Right atrium auricular region (tissue), 2 donors: ENCODE measurements at places on chromosomes 5 and 9.

DNA sequence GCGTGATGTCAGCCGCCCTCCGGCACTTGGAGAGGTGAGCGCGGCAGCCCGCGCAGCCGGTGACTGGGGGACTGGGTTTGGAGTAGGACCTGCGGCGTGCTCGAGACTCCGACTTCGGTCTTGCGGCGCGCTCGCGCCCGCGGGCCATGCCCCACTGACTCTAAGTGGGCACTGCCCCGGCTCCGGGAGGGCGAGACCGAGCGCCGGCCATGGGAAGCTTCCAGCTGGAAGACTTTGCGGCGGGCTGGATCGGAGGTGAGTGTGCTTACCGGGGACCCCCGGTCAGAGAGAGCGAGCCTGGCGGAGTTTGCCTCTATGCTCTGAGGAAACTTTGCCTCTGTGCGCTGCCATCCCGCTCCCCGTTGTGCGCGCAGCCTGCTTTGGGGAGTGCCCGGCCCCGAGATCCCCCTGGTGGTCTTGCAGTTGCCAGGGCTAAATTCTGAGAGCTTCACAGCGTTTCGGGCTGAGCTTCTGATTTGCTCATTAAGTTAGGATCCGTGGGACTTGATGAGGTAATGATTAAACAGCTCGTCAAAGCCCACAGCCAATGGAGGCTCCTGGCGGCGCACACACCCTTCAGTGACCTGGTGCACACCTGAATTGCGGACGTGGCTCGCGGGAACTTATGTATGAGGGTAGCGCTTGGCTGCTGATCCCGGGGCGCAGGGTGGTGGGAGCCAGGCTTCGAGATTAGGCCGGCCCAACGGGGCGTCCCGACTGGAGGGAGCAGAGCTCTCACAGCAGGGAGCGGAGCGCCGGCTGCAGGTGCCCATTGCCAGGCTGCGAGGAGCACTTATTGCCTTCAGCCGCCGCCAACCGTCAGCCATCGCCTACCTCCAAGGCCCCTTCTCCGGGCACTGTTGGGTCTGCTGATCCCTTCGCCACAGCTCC is at the start of gene SLC25A48:
SLC25A48 (plus strand) TSS at position 25 of the 891 bp plus-strand sequence; CDS start at position 210, 185 bp downstream.
- no peaks in the 10 kb centered on the region for H3K4me1 ChIP-seq
- peak within 1 kb of the TSS; percentile 48 for H3K4me3 ChIP-seq
- no peak within 1 kb of the TSS for H3K27ac ChIP-seq
- H3K27me3 ChIP-seq = no peaks in the 10 kb centered on the region
- no peak for DNase-seq

DNA sequence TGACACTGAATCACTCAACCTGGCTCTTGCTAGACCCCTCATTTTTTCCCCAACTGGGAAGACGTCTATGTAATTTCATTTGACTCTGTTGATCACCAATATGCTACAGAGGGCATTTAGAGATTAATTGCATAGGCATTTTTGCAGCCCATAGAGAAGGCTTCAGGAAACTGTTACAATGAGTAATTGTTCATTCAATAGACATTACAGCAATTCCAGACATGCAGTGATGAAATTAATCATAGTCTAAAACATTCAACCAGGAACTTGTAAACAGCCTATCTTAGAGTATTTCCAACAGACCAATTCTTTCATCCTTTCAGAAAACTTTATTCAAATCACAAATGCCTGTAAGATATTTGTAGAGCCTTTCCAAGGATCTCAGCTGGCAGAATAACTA is 122.3 kb downstream of the MARCHF11 start:
- H3K4me3 ChIP-seq = no peak overlapping the region
- DNase-seq = no peak
- H3K36me3 ChIP-seq = no peaks in the 10 kb centered on the region
- H3K27me3 ChIP-seq = no peaks in the 10 kb centered on the region
- H3K4me1 ChIP-seq = no peaks in the 10 kb centered on the region

- H3K36me3 ChIP-seq = no peaks in the 10 kb centered on the region
- no peak overlapping the region for H3K27ac ChIP-seq
- no peaks in the 10 kb centered on the region for H3K27me3 ChIP-seq
- H3K4me1 ChIP-seq = no peaks in the 10 kb centered on the region
- H3K4me3 ChIP-seq = no peak overlapping the region
Observed at GRCh38 chr5:16857635-16858034, 78.5 kb downstream of the MYO10 start.

- DNase-seq = no peak
- no peak overlapping the region for H3K4me3 ChIP-seq
- H3K27me3 ChIP-seq = no peaks in the 10 kb centered on the region
- no peaks in the 10 kb centered on the region for H3K4me1 ChIP-seq
- H3K36me3 ChIP-seq = no peaks in the 10 kb centered on the region
Observed at GRCh38 chr5:81326554-81326953, 25.2 kb downstream of the ZCCHC9 start.

DNA sequence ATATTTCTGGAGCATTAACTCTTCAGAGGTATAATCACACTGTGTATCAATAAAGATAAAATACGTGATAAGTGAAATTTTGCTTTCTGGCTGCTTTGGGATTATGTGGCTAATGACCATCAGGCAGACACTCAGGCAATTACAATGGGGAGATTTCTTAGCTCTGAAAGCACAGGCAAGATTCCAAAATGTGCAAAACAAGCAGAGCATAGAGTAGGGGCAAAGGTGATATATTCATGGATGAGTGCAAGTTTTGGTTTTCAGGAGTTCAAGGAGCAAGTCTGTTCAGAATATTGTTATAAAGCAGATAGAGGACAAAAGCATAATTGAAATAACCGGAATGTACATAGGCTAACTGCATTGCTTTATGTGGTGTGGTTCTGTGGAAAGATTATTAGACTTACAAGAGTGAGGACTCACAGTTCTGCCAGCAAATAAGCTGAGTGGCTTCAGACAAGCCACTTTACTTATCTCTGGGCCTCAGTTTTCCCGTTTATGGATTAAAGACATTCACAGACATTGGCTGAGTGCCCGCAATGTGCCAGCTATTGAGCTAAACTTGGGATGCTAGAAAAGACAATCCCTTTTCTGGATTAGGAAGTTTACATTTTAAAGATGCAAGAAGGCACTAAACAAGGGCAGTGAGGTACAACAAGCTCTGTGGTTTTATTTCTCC is 945.6 kb upstream of the ARRDC3 start:
- H3K27me3 ChIP-seq = no peaks in the 10 kb centered on the region
- H3K4me1 ChIP-seq = no peaks in the 10 kb centered on the region
- H3K4me3 ChIP-seq = peak overlapping the region; percentile 30
- H3K27ac ChIP-seq = peak overlapping the region; percentile 31

GRCh38 chr5:59126016-59126707 is 543.3 kb downstream of the RAB3C start:
- H3K36me3 ChIP-seq = no peaks in the 10 kb centered on the region
- H3K27me3 ChIP-seq = no peaks in the 10 kb centered on the region
- DNase-seq = no peak
- peaks cover 50% of the 10 kb centered on the region for H3K4me1 ChIP-seq
- peak overlapping the region; percentile 43 for H3K4me3 ChIP-seq
- H3K27ac ChIP-seq = peak overlapping the region; percentile 92

DNA sequence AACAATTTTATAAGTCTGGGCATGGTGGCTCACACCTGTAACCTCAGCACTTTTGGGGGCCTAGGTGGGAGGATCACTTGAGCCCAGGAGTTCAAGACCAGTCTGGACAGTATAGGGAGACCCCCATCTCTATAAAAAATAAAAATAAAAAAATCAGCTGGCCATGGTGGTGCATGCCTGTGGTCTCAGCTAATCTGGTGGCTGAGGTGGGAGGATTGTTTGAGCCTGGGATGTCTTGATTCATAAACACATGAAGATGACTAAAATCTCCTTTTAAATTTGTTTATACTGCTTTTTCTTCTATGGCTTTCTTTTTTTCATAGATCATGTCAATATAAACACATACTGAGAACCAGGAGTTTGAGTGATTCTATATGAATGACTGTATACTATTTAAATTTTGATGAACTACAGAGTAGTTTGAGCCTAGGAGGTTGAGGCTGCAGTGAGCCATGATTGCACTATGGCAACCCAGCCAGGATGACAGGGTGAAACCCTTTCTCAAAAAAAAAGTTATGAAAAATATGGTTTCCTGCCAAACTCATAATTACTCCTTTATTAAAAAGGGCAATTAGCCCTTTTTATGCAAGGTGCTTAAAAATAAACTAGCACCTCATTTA is 14.2 kb downstream of the RIC1 start:
- no peak overlapping the region for H3K4me3 ChIP-seq
- no peak for DNase-seq
- H3K27ac ChIP-seq = no peak overlapping the region
- H3K36me3 ChIP-seq = no peaks in the 10 kb centered on the region

DNA sequence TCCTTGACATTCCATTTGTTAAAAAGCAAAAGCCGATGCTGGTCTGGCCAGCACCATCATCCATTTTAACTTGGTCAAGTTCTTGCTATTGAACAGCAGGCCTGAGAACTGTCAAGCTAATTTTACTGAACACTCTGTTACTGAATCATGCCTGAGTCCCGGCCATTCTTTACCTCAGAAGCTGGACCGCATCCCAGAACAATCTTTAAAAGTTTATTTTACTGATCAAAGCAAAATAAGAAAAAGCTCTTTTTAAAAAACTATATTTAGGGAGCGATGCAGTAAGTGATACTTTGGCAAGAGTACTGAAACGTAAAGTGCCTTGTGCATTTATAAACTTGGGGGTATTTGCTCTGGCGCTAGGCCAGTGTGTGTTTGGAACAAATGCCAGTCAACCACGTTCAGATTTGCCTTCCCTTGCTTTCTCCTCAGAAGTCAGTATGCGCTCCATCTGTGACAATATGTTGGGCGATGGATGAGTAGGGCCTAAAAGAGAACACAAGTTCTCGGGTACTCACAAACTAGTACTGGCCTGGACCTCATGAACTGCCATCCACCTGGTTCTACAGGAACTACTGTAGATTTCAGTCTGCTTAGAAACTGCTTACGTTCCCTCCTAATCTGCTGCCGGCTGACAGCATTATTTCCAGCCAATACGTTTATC is 161.9 kb downstream of the MAPKAP1 start:
- H3K27me3 ChIP-seq = no peaks in the 10 kb centered on the region
- no peaks in the 10 kb centered on the region for H3K36me3 ChIP-seq
- H3K4me1 ChIP-seq = no peaks in the 10 kb centered on the region
- peak overlapping the region; percentile 59 for H3K27ac ChIP-seq

- no peaks in the 10 kb centered on the region for H3K27me3 ChIP-seq
- H3K36me3 ChIP-seq = no peaks in the 10 kb centered on the region
- DNase-seq = no peak
- no peak overlapping the region for H3K4me3 ChIP-seq
Observed at GRCh38 chr9:105967797-105968196, 273.5 kb downstream of the TMEM38B start.

DNA sequence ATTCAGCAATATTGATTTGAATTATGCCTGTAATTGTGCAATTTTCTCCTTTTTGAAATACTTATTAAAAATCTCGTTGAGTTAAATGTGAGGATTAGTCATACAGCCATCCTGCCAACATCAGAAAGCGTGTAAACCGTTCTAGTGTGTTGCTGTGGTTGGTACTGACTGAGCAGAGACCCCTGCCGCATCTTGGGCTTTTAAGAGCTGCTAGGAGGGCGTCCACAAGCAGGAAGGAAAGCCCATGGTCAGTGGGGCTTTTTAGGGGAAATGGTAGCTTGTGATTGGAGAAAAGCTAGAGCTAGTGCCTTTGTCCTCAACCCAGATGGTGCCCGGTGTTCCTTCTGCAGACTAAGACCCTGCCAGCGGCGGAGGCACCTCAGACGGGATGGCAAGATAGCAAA is 1.3 kb downstream of the SDHA start:
- no peaks in the 10 kb centered on the region for H3K27me3 ChIP-seq
- H3K4me1 ChIP-seq = peaks cover 38% of the 10 kb centered on the region
- peaks cover 9% of the 10 kb centered on the region for H3K36me3 ChIP-seq

DNA sequence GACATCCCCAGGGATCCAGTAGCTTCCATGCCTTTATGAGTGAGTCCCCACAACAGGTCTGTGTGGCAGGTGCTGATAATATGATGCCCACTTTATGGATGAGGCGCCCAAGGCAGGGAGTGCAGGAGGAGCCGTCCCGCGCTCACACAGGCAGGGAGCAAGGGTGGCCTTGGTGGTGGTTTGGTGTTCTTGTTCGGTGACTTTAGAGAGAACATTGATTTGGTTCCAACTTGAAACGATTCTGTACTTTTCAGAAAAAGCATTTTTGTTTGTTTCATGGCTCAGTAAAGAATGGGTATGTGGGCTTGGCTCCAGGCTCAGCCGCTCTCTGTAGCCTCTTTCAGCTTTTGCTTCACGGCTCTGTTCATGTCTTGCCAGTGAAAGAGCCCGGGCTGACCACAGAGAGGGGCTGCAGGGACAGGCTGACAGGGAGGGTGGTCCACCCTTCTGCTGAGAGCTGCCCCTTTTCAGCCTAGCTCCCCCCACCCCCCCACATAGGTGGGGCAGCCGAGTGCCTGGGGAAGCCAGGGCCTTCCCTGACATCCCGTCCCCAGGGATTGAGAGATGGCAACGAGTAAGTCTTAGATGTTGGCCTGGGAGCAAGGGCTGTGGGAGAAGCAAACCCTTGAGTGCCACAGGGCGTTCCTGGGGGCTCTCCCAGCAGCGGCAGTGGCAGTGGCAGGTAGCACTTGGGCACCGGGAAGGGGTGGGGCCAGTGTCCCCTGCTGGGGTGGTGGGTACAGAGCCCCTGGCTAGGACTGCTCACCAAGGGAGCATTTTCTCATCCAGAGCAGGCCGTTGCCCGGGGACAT is 28.0 kb downstream of the NCS1 start:
- no peaks in the 10 kb centered on the region for H3K4me1 ChIP-seq
- H3K4me3 ChIP-seq = no peak overlapping the region
- H3K27ac ChIP-seq = no peak overlapping the region
- no peaks in the 10 kb centered on the region for H3K27me3 ChIP-seq
- no peaks in the 10 kb centered on the region for H3K36me3 ChIP-seq

- DNase-seq = peak; percentile 50
- H3K27me3 ChIP-seq = no peaks in the 10 kb centered on the region
- H3K36me3 ChIP-seq = no peaks in the 10 kb centered on the region
- H3K4me1 ChIP-seq = no peaks in the 10 kb centered on the region
- H3K27ac ChIP-seq = no peak overlapping the region
Observed at GRCh38 chr5:2185646-2186471, 303.1 kb upstream of the IRX4 start.

DNA sequence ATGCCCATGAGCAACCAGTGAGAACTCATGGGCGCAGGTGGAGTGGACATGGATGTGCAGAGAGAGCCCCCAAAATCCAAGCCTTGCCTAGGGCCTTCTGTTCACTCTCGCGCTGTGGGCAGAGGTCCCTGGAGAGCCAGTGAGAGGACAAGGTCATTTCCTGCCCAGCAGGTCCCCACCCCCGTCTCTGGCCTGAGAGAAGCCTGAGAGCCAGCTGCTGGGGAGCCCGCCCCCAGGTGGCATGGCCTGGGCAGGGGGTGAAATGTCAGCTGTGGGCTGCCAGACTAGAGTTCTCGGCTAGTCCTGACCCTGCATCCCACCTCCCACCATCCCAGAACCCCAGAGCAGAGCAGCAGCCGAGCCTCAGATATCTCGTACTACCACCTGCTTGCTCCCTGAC is 85.3 kb downstream of the BARX1 start:
- no peaks in the 10 kb centered on the region for H3K27me3 ChIP-seq
- DNase-seq = no peak
- no peak overlapping the region for H3K4me3 ChIP-seq
- H3K27ac ChIP-seq = no peak overlapping the region
- H3K4me1 ChIP-seq = no peaks in the 10 kb centered on the region
- no peaks in the 10 kb centered on the region for H3K36me3 ChIP-seq
